Activated T-cell treated with anti-CD3 and anti-CD28 coated beads for 1 hour (primary cell): ENCODE measurements at places on chromosomes 1 and 21.

- DNase-seq = no peak
These were observed 51.5 kb downstream of the PRDM2 start for GRCh38 chr1:13751458-13751871.

DNA sequence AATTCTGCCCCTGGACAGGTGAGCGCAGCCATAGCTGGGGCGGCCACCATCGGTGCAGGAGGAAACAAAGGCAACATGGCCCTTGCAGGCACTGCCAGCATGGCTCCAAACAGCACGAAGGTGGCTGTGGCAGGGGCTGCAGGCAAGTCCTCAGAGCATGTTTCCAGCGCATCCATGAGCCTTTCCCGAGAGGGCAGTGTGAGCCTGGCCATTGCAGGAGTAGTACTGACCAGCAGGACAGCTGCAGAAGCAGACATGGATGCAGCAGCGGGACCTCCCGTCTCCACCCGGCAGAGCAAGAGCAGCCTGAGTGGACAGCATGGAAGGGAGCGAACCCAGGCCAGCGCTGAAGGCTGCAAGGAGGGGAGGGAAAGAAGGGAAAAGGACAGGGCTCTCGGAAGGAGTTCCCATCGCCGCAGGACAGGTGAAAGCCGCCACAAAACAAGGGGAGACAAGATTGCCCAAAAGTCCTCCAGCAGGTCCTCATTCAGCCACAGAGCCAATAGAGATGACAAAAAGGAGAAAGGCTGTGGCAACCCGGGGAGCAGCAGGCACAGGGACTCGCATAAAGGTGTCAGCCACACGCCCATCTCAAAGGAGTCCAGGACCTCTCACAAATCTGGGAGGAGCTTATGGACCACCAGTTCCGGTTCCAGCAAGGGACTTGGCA, 17.4 kb downstream of the ATF3 start:
- DNase-seq = no peak

DNA sequence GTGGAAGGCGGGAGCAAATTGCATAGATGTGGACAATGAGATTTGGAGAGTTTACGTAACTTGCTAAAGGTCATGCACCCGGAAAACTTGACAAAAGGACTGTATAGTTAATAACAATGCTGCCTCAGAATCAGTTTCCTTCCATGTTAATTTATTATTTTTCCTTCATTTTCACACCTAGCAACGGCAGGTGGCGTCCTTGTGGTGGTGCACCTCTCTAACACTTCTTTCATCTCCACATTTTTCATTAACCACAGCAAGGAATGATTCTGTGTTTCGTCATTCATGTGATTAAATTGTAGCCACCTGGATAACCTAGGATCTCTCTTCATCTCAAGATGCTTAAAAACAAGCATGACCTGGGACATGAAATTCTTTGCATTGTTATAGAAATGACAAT, 2133.0 kb downstream of the NCAM2 start:
- no peak for DNase-seq

GRCh38 chr1:61352845-61353435, 270.6 kb downstream of the NFIA start:
- no peak for DNase-seq

- no peak for DNase-seq
These were observed 7.4 kb downstream of the H3-3A start for GRCh38 chr1:226069811-226070489.

- no peak for DNase-seq
These were observed 56.2 kb upstream of the MORC3 start for GRCh38 chr21:36263797-36264196.

- no peak for DNase-seq
These were observed 474.3 kb upstream of the C1orf87 start for GRCh38 chr1:60547821-60548220.
